ENCODE measurements at places on chromosomes 2 and 18. TPM values are rescaled to one million over a fixed set of nuclear protein-coding genes. Genes with fewer than 3 reads are reported as not detected.

GAL3ST2 gene
- total RNA-seq: not detected

NEU2 gene
- not detected for total RNA-seq

ZEB2 gene
- total RNA-seq: 121 TPM

AOX1 gene
- 8.7 TPM for total RNA-seq

METTL21A gene
- total RNA-seq: 12.3 TPM

DNA sequence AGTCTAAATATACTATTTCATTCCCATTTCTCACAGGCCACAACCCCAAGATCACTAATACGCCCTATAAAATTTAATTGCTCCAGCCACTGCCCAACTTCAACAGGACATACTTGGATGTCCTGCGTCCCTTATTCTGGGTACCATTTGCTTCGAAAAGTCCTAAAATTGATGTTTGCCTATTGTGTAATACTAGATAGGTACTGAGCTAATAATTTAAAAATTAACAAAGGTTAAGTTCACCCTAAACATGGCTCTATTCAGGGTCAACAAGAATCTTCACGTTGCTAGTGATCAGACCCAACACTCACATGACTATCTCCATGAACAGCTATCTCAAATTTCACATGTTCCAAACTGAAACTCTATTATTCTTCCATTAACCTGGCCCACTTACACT is 296.4 kb upstream of the RND3 start:
- no peak overlapping the region for H3K4me3 ChIP-seq
- H3K36me3 ChIP-seq: no peaks in the 10 kb centered on the region
- no peak overlapping the region for H3K27ac ChIP-seq
- H3K27me3 ChIP-seq: no peaks in the 10 kb centered on the region

DNA sequence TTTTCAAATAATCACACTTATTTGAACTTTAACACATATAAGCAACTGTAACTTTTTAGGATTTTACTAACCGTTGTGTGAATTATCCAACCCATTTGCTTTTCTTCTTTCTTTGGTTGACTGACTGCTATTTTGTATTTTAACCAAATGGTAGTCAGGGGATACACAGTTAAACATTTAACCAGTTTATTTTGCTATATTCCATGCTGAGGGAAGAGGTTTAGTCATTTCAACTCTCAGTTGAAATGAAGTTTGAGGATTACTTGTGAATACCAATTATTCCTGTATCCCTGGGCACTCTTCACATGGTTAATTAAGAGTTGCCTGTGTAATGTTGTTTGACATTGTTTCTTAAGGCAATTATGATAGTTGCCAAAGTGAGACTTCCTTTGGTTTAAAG is 1.9 kb downstream of the SPAG16 start:
- no peak for DNase-seq
- H3K36me3 ChIP-seq: no peaks in the 10 kb centered on the region
- peaks cover 15% of the 10 kb centered on the region for H3K4me1 ChIP-seq
- no peak overlapping the region for H3K4me3 ChIP-seq

DNA sequence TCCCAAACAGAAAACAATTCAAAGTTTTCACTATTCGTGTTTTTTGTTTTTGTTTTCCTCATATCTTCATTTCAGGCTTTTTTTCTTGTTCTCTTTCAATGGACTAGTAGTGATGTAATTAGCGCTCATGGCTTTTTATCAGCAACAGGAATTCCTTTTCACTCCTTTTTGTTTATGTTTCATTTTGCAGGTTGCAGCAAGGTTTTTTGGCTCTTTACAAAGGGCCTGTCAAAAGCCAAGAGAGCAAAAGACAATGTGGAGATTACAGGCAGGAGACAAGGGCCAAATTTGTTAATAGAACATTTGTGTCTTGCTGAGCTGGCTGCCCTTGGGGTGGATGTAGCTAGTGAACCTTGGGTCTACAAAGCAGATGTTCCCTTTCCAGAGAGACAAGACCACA is 467.4 kb upstream of the CDH20 start:
- no peak for DNase-seq
- H3K4me1 ChIP-seq: no peaks in the 10 kb centered on the region
- no peak overlapping the region for H3K27ac ChIP-seq
- H3K27me3 ChIP-seq: no peaks in the 10 kb centered on the region
- no peaks in the 10 kb centered on the region for H3K36me3 ChIP-seq
- H3K4me3 ChIP-seq: no peak overlapping the region

GRCh38 chr2:133633881-133634409 is 65.7 kb upstream of the NCKAP5 start:
- no peaks in the 10 kb centered on the region for H3K4me1 ChIP-seq
- no peak overlapping the region for H3K4me3 ChIP-seq
- H3K27ac ChIP-seq: no peak overlapping the region

DNA sequence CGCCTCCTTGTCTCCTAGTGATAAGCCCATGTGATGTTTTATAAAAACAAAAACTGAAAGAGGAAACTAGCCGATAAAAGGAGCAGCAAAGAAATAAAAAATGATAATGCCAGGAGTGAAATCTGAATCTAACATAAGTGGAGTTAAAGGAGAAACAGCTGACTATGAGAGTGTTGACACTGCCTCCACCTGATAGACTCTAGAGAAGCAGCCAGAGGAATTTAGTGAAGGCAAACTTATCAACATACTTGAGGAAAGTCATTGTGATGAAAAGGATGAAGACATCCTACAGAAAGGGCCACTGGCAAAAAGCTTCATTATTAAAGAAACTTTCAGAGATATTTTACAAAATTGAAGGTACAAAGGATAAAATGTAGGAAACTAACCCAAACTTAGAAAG is 1.9 kb downstream of the M1AP start:
- DNase-seq: no peak
- no peak overlapping the region for H3K4me3 ChIP-seq
- no peaks in the 10 kb centered on the region for H3K4me1 ChIP-seq
- H3K27me3 ChIP-seq: peaks cover 2% of the 10 kb centered on the region
- no peaks in the 10 kb centered on the region for H3K36me3 ChIP-seq

DNA sequence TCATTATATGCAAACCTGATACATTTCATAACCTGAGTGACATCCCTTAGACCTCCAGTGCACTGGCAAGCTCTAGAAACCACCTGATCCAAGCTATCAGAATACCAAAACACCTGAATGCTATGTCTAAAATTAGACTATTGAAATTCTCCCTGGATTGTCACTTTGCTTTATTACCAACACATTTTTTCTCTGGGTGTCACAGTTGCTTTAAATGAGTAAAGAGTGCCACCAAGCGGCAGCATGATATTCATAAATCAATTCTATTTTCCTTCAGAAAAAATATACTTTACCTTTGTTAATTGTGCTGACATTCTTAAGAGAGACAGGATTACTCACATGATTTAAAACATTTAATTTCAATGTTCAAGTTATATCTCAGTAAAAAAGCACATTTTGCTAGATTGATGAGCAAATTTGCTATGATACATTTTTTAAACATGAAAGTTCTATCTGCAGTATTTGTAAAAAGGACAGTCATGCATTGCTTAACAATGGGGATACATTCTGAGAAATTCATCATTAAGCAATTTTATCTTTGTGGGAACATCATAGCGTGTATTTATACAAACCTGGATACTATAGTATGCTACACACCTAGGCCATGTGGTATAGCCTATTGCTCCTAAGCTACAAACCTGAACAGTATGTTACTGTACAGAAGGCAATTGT is 338.4 kb upstream of the SLC39A10 start:
- H3K36me3 ChIP-seq: no peaks in the 10 kb centered on the region
- H3K4me1 ChIP-seq: no peaks in the 10 kb centered on the region
- H3K27me3 ChIP-seq: no peaks in the 10 kb centered on the region
- H3K27ac ChIP-seq: no peak overlapping the region

- peak overlapping the region; percentile 97 for H3K27ac ChIP-seq
- H3K36me3 ChIP-seq: peaks cover 2% of the 10 kb centered on the region
Observed at GRCh38 chr2:71332435-71332796, 834 bp downstream of the ZNF638 start.

GRCh38 chr2:43266711-43267111 is 40.3 kb upstream of the ZFP36L2 start:
- H3K27me3 ChIP-seq: no peaks in the 10 kb centered on the region
- H3K36me3 ChIP-seq: no peaks in the 10 kb centered on the region
- H3K27ac ChIP-seq: no peak overlapping the region

DNA sequence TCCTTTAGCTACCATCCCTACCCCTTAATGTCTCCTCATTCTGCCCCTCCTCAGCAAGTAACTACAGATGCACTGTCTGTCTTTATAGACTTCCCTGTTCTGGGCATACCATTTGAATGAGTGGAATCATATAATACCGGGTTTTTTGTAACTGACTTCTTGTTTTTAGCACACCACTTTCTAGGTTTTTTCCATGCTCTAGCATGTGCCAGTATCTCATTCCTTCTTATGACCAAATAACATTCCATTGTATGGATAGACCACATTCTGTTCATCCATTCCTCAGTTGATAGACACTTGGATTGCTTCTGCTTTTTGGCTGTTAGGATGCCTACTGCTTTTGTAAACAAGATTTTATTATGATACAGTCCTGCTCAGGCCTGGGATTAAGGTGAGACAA is 154.7 kb downstream of the TSN start:
- no peaks in the 10 kb centered on the region for H3K4me1 ChIP-seq
- H3K36me3 ChIP-seq: no peaks in the 10 kb centered on the region
- no peaks in the 10 kb centered on the region for H3K27me3 ChIP-seq
- DNase-seq: no peak
- H3K27ac ChIP-seq: no peak overlapping the region

DNA sequence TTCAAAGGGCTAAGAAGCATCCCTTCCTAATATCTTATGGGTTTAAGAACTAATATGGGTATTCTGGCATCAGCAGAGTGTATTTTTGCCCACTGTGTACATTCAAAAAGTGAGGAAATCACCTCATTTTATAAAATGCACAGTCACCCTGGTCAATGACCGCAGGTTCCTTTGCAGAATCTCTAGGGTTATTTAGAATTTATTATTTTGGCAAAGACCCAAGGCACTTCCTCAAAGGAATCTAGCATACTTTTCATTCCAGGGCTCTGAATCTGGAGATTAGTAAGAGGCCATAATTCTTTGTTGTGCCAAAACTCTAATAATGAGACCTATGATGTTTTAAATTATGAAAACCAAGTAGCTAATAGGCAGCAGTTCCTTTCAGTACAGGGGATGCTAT is 27.2 kb upstream of the CDH2 start:
- H3K4me1 ChIP-seq: no peaks in the 10 kb centered on the region
- no peak overlapping the region for H3K4me3 ChIP-seq
- H3K27ac ChIP-seq: no peak overlapping the region
- DNase-seq: no peak
- H3K36me3 ChIP-seq: no peaks in the 10 kb centered on the region

Measured in upper lobe of left lung (tissue), 6 donors.